T-helper 2 cell treated with Interferon-gamma antibody and Interleukin-4, amounts not matched to agents 5 μg/mL and 100 μg/mL, for 36 hours (primary cell): ENCODE measurements at places on chromosomes 7 and 10.

GRCh38 chr7:29649876-29650275 is 86.2 kb downstream of the PRR15 start:
- no peak for DNase-seq

DNA sequence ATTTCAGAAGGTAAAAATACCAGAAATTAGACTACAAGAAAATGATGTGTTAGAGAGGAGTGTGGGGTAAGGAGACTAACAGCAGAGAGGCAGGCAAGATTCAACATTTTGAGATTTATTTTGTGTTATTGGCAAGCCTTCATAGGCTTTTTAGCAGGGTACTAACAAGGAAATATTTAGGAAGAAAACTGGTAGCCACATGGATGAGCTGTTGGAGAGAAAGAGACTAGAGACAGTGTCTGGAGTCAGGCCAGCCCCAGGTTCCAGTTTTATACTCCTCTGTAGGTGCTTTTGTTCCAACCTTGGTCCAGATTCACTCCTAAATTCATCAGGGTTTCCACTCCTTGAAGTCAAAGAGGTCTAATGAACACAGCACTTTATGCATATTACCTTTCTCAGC is 41.1 kb downstream of the GPRIN2 start:
- DNase-seq: no peak

DNA sequence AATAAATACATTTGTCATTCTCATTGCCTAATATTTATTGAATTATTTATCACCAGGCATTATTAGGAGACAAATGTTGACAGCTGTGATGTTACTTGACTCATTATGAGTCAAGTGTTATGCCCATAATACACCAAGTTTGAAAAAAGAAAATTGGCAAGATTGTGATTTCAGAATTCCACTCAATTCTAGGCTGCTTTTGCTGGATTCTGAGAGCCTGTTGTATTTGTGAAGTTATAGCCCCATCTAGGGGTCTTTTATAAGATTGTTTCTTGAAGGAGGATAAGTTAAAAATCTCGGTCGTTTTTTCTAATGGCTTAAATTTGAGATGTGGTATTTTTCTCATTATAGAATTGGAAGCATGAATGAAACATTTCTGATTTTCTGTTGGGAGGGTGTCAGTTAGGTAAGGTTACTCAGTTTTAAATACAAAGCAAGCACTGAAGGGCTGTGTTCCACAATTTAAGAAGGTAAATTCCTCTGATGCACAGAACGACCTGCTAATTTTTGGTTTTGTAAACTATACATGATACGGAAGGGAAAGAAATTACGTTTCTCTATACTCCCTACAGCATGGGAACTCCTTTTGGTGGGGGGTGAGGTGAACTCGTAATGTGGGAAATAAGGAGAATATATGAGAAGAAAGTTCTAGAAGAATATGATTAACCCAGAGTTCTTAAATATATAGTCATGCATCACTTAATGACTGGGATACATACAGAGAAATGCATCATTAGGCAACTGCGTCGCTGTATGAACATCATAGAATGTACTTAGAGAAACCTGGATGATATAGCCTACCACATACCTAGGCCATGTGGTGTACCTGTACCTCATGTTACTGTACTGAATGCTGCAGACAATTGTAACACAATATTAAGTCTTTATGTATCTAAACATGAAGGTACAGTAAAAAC is 2.6 kb downstream of the STK31 start:
- DNase-seq: no peak

- no peak for DNase-seq
Measured at GRCh38 chr10:120286280-120286679, 170.7 kb upstream of the PLPP4 start.

DNA sequence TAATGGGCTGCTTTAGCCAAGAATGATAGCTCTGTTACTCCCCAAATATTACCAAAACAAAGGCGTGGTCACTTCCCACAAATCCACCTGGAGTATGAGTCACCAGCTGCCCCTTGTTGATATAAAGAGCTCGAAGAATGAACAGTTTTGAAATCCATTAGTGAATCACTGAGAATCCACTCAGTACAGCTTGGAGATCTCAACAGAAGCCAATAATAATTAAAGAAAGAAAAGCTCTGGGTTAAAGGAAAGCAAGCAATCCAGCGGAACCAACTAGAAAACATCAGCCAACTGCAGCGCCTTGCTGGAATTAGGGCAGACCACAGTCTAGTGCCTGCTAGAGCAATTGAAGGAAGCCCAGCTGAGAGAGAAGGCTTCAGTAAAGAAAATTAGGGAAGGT is 576.0 kb upstream of the C7orf33 start:
- no peak for DNase-seq

DNA sequence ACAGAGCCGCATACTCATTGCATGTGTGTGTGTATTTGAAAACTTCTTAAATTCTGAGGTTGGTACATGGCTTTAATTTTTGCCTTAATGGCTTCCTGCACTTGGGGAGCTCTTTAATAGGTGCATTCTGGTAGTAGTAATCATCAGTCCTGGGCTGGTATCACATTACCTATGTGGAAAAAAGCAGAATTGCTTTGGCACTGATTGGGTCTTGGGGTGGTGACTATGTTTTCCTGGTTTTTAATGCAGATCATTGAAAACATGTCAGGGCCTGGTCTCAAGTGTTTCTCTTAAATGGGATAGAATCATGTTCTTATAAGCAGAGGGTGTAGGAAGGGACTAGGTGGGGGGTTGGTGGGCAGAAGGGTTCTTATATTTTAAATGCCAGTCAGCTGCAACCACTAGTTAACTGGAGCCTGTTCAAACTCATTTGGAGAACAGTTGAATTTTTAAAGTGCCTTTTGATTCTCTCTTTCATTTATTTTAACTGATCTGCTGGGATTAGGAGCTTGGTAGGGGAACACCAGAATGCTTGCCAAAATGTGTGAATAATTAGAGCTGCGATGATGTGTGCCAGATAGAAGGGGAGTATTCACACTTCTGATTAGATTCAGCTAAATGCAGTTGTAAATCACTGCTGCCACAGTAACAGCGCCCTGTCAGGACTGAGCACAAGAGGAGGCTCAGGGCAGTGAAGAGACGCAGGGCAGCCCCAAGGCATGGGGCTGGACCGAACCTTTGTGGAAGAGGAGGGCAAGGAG is 633.5 kb upstream of the GALNT17 start:
- no peak for DNase-seq

GRCh38 chr7:48168159-48168558 is 3.1 kb upstream of the ABCA13 start:
- DNase-seq: no peak

GRCh38 chr10:133399123-133399601 is 5.2 kb downstream of the MTG1 start:
- no peak for DNase-seq

DNA sequence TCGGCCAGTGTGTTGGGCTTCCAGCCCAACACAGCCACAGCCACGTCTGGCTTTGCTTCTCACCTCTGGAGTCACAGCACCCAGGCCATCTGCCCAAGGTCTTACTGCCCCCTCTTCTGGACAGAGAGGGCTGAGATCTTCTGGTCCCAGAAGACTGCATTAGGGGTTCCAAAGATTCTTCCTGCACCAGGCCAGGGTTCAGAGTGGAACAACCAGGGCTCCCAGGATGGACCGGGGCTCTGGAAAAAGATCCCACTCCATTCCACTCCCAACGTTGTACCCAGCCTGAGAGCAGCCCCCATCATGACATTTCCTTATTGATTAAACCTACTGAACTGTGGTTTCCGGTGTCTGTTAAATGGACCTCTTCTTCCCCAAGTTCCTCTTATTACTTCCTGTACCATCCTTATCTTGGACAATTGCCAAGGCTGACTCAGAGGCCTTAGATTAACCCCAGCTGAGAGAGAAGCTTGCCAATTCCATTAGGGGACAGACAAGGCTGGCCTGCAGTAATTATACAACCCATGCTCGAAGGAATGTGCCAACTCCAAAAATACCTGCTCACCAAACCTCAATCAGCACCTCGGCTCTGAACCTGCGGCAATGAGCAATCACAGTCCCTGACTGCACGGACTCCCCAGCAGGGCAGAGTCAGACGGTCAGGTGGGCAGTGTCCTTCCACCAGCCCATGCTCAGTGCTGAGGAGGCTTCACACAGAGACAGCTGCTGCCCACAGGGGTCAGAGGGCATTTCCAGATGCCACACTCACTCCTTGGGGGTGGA is 47.9 kb upstream of the NPFFR1 start:
- no peak for DNase-seq

DNA sequence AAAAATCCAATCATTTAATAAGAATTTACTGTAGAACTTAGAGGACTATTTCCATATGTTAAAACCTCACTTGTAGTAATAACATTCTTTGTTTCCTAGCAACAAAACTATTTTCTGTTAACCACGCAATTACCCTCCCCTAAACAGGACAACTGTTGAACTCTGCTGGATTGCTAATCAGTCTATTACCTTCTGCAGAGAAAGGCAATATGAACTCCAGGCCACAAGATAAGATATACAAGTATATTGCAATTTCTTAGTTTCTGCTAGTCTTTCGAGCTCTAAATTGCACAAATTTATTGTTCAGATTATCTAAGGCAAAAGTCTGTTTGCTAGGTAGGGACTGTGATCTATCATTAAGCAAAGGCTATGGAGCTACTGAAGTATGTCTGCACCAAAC is 920.1 kb upstream of the LRRN3 start:
- DNase-seq: no peak

DNA sequence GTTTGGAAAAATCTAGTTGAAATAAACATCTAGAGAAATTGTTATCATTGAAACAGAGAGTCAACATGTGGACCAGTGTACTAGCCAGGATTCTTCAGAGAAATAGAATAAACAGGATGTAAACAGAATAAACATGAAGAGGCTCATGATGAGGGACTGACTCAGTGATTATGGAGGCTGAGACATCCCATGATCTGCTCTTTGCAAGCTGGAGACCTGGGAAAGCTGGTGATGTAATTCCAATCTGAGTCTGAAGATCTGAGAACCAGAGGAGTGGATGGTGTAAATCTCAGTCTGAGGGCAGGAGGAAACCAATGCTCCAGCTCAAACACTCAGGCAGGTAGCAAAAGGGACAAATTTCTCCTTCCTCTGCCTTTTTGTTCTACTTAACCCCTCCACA is 62.9 kb upstream of the FAM180A start:
- DNase-seq: no peak

- DNase-seq: no peak
Measured at GRCh38 chr7:9231630-9232121, 798.3 kb downstream of the NXPH1 start.

DNA sequence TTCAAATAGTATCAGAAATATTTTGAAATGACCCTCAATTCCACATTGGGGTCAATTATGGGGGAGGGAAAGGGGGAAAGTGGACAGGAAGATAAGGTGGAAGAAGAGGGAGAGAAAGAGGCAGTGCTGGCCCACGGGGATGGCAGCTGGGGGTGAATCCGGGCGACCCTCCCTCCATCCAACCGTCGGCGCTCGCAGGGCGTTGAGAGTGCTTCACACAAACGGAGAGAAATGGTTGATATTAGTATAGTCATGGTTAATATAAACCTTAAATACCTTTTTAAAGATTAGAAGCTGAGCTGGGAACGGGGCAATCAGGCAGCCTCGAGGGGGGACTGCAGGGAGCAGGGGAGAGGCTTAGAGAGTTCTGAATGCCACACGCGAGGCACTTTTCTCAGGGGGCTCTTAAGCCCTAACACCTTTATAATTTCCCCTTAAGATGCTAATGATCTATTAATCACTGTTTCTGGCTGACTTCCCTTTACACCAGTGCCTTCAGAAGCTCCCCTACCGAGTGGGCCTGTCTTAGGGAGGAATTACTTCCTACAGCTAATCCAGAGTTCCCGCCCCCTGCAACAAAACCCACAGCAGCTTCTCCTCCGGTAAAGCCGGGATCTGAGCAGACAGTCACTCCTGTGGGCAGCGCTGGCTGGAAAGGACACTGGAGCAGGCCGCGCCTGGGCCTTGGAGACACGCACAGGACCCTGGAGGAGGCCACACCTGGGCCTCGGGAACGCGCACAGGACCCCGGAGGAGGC is 39.5 kb downstream of the PRKAG2 start:
- DNase-seq: no peak

DNA sequence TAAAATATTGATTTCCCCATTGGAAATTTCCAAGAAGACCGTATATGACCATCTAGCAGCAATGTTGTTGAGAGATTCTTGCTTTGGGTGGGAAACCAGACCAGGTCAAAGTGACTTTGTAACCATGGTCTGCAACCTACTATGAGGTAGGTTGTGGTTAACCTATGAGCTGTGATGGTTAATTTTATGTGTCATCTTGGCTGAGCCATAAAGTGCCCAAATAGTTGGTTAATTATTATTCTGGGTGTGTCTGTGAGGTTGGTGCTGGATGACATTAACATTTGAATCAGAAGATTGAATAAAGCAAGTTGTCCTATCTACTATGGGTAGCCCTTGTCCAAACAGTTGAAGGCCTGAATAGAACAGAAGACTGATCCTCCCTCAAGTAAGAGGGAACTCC is 18.3 kb upstream of the RALA start:
- no peak for DNase-seq

- DNase-seq: no peak
Measured at GRCh38 chr10:48881937-48882336, 57.7 kb downstream of the LRRC18 start.

DNA sequence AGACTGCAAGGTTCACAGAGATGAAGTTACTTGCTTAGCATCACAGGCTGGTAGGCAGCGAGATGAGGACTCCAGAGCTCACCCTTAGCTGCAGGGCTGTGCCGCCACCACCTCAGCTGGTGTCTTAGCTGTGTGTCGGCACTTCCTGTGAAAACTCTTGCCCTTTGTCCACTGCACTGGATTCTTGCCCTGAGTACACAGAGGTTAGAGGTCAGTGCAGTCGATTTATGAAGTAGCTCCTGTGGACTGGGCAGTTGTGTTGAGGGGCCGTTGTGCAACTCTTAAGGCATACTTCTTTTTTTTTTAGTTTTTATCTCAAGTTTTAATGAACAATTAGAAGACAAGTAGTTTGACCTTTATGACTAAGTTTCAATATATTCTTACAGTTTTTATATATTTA is 10.6 kb downstream of the NDUFB2 start:
- no peak for DNase-seq

- no peak for DNase-seq
Measured at GRCh38 chr10:102542800-102543418, 39.1 kb downstream of the SUFU start.

- DNase-seq: no peak
Measured at GRCh38 chr10:43037440-43037839, 39.4 kb upstream of the RET start.

DNA sequence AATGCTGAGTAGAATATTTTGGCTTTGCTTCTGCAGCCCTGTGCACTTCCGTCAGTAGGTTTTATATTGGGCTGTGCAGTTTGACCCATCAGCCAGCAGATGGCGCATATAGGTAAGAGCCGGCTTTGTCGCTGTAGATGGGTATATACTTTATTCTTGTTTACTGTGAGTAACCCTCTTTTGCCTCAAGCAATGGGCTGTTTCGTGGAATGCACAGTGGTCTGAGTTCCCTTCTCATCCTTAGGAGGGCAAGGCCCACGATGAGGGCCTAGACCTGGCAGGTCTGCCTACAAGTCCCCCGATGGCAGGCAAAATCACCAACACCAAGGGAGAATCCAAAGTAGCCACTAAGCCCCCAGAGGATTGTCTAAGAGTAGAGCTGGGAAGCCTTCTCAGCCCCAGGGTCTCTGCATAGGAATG is 1002.9 kb upstream of the KCND2 start:
- no peak for DNase-seq

- no peak for DNase-seq
Measured at GRCh38 chr10:75108684-75109458, 2.6 kb upstream of the SAMD8 start.

- no peak for DNase-seq
Measured at GRCh38 chr10:16770141-16770540, 47.1 kb downstream of the RSU1 start.
